ENCODE measurements at places on chromosomes 6 and 20.
A peak's percentile ranks its signal among the peaks of the same experiment; 100 is the strongest.

- no peak for DNase-seq
Measured at GRCh38 chr6:167684276-167685104, 142.2 kb upstream of the AFDN start.

- DNase-seq, result no peak
Measured at GRCh38 chr6:1580585-1580984, 29.1 kb upstream of the FOXC1 start.

DNA sequence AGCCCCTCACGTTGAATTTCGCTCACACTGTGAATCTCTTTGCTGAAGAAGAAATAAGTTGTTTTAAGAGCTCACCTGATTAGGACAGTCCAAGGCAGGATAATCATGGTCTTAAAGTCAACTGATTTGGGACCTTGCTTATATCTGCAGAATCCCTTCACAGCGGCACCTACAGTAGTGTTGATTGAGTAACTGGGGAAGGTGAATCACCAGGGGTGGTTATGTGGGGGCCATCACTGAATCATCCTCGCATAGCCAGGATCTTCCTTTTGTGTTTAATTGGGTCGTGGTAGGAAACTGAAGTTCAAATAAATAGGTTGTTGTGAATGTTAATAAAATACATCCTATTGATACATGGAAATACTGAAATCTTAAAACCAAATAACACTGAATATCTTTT lies 20.2 kb upstream of the MICA start:
- DNase-seq, result no peak

DNA sequence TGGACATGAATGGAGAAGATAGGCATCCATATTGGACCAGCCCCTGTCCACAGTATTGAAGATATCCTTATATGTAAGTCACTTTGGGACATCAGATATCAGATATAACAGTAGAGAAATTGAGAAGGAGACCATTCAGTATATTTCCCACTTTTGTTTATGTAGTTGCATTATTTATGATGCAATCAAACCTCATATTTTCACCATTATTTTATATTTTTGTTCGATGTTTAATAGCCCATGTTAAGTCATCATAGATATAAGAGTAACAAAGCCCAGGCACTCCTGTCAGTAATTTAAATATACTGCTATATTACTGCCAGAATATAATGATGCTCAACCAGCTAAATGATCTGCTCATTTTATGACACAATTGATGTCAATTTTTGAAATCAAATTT lies 744.5 kb upstream of the EPHA7 start:
- no peak for DNase-seq

GRCh38 chr6:73743081-73743480 lies 47.1 kb downstream of the CD109 start:
- DNase-seq, result no peak

- DNase-seq, result no peak
Measured at GRCh38 chr20:52145587-52145986, 46.0 kb downstream of the ZFP64 start.

- no peak for DNase-seq
Measured at GRCh38 chr6:57313711-57314471, 3.5 kb upstream of the PRIM2 start.

DNA sequence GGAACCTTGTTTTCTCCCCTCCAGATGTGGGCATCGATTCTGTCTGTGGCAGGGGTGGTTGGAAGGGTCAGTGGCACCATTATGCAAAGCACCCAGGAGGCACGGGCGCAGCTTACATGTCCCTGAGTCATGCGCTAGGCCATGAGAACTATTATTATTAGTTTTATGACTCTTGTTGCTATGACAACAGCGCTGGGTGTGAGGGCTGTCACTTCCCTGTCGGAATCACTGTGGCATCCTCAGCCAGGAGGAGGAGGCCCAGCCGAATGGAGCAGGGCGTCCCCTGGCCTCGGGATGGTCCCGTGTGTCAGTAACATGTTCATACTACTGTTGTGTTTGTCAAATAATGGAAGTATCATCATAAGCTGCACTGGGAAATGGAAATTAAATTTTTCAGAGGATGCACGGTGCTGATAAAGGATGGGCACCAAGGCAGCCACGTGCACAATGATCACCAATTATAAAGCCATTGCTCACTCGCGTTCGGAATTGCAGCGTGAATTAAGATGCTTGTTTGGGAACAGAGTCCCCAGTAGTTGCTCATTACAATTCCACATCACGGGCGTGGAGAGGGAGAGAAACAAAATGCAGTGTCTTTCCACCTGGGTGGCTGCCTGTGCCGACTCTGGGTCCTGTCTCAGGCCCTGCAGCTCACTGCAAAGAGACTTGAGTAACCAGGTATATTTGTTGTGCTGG lies 247.9 kb downstream of the CDH4 start:
- DNase-seq, result no peak

GRCh38 chr6:22610127-22610526 lies 40.8 kb downstream of the HDGFL1 start:
- no peak for DNase-seq

DNA sequence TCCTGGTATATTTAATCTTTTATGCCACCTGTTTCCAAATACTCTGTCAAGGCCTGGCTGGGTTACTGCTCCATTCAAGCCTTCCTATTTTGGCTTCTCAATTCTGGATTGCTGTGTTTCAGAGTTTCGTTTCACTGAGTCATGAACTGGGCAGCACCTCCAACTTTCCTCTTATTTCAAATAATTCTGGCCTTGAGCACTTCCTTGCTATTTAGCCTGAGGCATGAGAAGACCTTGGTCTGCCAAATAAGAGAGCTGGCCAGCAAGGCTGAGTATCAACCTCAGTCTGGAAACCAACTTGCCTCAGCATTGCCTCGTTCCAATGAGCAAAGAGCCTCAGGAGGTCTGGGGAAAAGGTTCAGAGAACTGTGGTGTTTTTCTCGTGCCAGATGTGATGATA lies 66.6 kb downstream of the TNFAIP3 start:
- no peak for DNase-seq

GRCh38 chr6:14079433-14079832 lies 38.1 kb upstream of the CD83 start:
- peak; percentile 39 for DNase-seq

DNA sequence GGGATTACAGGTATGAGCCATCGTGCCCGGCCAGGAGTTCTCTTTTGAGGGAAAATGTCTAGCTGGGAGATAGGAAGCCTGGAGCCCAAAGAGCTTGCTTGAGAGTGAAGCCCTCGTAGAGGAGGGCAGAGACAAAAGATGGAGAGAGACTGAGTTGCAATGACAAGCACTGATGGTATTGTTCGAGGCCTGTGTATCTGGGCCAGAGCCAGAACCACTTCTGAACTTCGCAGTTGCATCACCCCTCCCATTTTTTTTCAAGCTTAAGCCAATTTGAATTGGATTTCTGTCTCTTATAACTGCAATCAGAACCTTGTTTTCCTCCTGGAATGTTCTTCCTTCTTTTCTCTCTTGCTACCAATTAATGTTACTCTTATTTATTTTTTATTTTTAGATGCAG lies 83.1 kb downstream of the KCNB1 start:
- no peak for DNase-seq

DNA sequence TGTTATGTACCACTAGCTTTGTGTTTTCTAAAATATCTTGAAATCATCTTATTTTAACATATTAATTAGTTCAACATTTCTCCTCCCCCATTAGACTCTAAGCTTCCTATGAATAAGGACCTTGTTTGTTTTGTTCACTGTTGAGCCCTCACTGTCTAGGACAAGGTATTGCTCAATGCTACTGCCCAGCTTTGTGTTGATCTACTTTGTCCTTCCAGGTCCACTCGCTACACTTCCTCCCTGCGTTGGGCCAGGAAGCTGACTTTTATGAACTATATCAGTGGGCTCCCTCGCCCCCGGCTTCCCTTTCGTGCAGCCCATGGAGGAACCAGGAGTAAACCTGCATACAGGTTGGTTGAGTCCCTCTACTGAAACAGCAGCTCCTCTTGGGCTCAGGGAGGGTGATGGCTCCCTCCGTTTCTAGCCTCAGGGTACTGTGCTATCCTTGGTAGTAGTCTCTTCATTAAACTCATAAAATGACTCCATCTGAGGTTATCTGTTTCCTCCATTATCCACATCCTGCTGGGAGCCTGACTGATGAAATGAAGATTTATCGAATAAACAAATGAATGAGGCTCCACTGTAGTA lies 272.5 kb downstream of the CLIC5 start:
- DNase-seq, result no peak

- DNase-seq, result no peak
Measured at GRCh38 chr20:51931371-51931781, 129.1 kb upstream of the SALL4 start.

- DNase-seq, result no peak
Measured at GRCh38 chr6:144158133-144158532, 7.8 kb downstream of the STX11 start.

- DNase-seq, result no peak
Measured at GRCh38 chr6:90364286-90364685, 67.6 kb upstream of the BACH2 start.

DNA sequence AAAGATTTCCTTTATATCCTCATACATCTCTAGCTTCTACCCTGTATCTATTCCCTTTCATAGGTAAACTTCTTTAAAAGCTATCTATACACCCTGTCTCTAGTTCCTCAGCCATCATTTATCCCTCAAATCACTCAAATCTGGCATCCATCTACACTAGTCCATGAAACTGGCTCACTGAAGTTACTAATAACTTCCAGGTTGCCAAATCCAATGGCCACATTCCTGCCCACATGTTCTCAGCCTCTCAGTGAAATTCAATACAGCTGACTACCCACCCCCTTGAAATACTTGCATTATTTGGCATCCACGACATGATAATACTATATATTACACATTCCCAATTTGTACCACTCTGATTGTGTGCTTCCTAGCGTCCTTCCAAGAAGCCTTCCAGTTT lies 8.7 kb downstream of the REPS1 start:
- DNase-seq, result no peak

- peak; percentile 42 for DNase-seq
Measured at GRCh38 chr6:43454696-43455530, 435 bp downstream of the DLK2 start.

DNA sequence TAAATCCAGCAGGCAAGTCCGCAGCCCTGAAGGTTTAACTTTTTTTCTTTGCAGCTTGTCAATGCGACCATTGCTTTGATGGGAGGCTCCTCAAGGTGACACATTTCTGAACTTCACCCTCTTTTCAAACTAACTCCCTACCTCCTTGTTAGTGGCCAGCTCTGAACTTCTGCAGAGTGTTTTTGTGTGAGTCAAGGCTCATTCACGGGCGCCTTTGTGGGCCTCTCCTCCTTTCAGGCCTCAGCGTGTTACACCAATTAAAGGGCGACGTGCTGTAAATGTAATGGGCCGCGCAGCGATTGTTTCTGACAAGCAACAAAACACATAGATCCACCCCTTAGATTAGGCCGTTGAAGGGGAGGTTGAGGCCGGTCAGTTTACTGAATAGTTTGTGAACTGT lies 45.5 kb upstream of the NR2E1 start:
- no peak for DNase-seq

- no peak for DNase-seq
Measured at GRCh38 chr6:90462102-90462501, 124.8 kb downstream of the MAP3K7 start.

- no peak for DNase-seq
Measured at GRCh38 chr20:63844511-63844991, 13.5 kb upstream of the ZBTB46 start.

GRCh38 chr20:31677553-31678260 lies 40.0 kb downstream of the COX4I2 start:
- no peak for DNase-seq

DNA sequence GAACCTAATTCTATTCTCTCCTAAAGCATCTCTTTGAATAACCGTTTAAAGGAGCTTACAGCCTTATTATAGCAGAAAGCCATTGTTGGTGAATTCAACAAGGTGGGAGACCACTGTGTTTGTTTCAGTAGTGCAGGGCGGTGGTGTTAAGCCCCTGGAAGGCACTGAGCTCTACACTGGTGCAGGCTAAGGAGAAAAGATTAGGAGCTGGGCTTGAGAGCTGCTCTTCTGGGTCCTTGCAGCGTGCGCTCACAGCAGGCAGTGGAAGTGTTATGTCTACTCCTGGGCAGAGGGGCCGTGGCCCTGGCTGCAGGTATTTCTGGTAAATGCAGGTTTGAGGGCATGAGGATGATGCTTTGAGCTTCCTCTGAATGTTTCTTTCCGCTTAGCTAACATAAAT lies 361.2 kb downstream of the RNF144B start:
- DNase-seq, result no peak

DNA sequence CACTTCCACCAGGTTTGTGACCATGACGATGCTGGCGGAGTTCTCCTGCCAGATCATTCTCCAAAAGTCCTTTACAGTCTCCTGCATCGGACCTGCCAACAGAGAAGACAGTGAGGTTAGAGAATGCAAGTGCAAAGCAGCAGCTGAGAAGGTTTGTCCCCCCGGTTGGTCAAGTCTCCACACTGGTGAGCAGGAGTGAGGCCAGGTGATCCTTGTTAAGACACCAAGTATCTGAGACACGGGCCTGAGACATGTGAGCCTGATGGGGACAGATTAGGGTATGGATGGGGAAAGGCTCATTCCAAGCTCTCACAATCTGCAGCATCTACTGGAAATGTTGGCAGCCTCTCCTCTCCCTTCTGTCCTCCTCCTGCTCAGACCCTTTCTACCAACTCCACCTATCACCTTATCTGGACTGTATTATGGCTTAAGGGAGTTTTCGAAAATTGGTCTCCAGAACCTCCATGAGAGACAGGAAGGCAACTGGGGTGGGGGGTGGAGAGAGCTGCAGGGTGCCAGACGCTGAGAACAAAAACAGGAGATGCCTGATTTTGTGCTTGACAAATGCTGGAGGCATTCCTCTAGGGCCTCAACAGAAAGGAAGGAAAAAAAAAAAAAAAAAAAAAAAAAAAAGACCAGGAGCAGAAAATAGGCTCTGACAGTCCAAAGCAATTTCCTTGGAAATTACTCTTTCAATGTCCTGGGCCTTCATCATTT lies 500.4 kb upstream of the CHD6 start:
- no peak for DNase-seq
